CD4-positive, alpha-beta T cell treated with Interleukin-17A for 1 hour (primary cell): ENCODE measurements at places on chromosomes 2 and 18.
A peak's percentile ranks its signal among the peaks of the same experiment; 100 is the strongest.

- no peak for DNase-seq
Observed at GRCh38 chr2:164706522-164706921, 85.2 kb upstream of the GRB14 start.

DNA sequence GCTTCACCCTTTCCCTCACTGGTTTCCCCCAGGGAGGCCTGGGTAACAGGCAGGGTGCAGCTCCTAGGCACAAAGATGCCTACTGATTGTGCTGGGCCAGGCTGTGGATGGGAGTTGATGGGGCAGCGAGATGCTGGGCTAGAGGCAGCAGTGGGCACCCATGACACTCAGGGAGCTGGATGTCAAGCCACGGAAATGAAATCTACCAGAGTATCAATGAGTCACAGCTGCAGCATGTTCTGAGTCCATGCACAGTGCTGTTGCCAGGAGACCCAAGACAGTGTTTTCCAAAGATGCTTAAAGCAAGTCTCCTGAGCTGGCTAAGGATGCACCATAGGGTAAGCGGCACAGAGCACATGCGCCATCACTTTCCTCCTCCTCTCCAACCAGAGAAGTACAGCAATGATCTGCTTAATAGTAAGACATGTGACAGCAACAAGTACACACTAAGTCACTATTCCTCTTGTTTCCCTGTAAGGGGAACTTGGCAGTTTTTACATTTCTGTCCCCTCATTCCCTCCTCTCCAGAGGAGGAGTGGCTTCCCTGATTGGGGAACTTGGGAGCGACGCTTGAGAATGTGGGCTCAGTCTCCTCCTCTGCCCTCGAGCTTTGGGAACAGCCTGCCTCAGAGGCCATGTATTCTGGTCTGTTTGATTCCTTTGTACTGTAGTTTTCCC is 57.2 kb downstream of the CDC42EP3 start:
- no peak for DNase-seq

DNA sequence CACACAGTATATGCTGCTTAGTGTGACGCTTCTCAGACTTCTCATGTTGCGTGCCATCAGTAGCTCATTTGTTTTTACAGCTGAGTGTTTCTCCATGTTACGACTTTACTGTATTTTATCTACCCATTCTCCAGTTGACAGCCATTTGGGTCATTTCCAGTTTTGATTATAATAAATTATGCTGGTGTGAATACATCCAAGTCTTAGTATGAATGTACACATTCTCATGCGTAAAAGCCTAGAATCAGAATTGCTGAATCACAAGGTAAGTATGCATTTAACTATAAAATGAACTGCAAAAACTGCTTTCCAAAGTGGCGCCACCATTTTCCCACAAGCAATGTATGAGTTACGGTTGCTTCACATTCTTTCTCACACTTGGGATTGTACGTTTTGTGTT is 184.2 kb upstream of the SLC35G4 start:
- no peak for DNase-seq

DNA sequence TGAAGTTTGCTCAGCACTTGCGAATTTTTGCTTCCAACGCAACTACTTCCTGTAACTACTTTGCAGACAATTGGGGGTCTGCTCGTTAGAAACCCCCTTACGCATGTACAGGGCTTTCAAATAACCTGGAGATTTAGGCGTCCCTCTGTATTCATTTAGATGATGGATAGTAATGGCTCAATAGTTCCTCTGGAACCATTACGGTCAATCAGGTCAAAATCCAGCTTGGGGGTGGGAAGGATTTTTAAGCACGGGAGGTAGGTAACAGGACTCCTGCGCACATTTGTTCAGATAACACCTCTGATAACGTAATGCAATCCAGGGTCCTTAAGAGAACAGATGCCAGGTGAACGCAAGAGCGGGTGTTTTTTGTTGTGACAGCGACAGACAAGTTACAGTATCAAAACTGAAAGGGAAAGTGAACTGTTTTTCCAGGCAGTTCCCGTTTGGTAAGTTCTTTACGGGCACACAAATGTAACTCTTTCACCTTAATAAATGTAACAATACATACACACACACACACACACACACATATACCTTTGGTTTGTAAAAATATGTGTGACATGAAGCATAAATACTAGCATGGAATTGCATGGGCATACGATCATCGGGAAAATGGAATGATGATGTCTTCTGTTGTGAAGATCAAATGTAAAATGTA is 3.8 kb upstream of the OSR1 start:
- DNase-seq: peak; percentile 56

GRCh38 chr2:120568975-120569268 is 166.7 kb upstream of the GLI2 start:
- no peak for DNase-seq

GRCh38 chr2:237968048-237968862 is 1.4 kb downstream of the UBE2F start:
- DNase-seq: peak; percentile 73

GRCh38 chr18:65206551-65207260 is 544.1 kb upstream of the CDH7 start:
- DNase-seq: no peak

DNA sequence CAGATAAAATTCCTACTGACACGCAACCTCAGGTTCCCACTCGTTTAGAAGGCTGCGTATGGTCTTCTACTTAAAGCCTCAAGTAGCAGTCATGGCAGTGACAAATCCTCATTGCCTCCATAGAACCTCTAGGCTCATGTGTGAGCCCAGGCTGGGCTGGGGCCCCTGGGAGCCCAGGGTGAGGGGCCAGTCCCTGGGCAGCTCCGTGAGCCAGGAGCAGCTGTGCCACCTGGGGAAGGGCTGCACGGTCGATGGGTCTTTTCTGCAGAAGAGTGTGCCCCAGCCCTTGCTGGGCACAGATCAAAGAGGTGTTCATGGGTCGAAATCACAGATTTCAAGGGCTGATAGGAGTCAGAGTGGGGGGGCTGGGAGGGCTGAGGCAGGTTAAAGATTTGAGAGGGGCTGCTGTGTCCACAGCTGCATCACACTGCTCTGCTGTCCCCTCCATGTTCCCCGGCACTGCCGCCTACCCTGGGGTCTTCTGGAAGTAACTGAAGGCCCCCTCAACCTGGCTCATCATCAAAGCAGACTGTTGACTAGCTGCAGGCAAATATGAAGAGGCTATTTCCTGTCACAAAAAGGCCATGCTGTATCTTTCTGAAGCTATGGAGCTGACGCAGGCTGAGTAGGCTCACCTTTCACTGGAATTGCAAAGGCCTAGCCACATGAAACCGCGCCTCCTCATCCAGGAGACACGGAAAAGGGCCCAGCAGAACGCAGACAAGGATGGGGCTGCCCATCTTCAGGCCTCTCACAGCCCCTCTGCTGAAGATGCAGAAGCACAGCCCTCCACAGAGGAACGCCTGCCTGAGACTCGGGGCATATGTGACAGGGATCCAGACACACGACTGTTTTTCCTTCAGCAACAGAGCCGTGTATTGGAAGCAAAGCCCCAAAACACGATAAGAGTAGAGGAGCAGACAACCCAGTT is 35.7 kb upstream of the ALPP start:
- no peak for DNase-seq

DNA sequence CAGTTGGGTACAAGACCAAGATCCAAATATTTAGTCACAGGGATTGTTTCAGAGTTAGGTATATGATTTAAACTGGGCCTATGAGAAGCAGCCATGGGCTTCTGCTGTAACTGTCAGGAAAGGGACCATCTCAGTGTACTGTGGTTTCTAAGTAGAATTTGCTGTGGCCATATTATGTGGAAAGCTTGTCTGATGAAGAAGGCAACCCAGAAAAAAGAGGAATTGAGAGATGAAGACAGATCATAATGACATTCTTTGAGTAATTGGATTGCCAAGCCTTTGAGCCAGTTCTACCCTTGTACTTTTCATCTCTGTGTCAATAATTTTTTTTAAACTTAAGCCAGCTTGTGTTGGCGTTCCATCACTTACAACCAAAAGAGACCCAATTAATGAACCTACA is 259.6 kb downstream of the NUP35 start:
- no peak for DNase-seq

DNA sequence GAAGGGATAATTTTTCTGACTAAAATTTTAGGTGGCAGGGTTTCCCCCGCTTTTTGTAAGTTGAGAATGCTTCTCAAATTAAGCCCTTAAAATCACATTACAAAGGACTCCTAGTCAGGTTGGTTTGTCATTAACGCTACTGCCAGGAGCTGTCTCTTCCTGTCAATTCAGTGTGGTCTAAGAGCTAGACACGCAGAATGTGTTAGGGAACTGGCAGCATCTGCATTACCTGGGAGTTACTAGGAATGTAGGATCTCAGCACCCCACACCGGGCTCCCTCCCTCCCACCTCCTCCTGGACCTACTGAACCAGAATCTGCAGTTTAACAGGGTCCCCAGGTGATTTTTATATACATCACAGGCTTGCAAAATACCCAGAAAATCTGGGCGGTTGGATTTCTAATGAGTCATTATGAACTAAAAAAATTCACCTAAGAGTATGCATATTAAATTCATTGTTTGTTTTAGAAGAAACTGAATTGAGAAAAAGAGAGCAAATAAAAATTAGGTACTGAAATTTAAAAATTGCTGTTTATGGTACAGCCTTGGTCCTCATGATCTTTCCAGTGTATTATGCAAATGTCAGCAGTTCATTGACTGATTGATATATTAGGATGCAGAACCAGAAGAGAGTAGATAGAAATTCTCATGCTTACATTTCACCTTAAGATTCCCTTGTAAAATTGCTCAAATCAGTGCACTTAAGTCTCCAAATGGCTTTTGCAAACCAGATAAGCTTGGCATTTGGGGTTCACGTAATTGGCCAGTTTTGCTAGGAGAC is 130.9 kb upstream of the ITGA6 start:
- DNase-seq: no peak

DNA sequence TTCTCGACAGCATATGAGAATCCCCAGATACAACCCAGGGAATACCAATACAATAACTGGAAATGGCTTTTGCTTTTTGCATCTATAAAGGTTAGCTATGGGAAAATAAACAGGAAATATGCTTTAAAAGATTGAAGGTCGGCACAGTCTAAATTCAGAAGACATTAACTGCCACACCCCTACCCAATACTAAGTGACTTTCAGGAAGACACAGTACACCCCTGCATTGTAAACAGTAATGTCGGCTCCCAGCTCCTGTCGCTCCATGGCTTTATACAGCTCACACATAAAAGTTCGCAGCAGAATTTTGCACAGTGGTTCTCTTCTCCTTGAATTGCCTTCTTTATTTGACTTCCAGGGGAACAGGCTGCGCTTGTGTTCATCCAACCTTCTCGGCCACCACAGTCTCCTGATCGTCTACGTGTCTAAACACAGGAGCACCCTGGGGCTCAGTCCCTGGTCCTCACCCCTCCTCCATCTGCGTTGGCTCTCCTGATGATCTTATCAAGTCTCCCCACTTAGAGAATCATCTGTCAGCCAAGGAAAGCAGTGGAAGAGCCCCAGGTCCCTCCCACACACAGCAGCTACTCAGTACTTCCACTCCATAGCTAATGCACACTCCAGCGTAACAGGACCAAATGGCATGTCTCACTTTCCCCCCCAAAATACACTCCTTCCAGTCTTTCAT is 22.7 kb downstream of the CYB5A start:
- no peak for DNase-seq

GRCh38 chr2:219626540-219626939 is 890 bp upstream of the SLC4A3 start:
- DNase-seq: no peak

- no peak for DNase-seq
Observed at GRCh38 chr2:74033375-74033774, 48.7 kb downstream of the TET3 start.

GRCh38 chr18:361100-361732 is 93.4 kb upstream of the THOC1 start:
- DNase-seq: no peak

- no peak for DNase-seq
Observed at GRCh38 chr18:21733011-21733410, 7.6 kb upstream of the MIB1 start.

DNA sequence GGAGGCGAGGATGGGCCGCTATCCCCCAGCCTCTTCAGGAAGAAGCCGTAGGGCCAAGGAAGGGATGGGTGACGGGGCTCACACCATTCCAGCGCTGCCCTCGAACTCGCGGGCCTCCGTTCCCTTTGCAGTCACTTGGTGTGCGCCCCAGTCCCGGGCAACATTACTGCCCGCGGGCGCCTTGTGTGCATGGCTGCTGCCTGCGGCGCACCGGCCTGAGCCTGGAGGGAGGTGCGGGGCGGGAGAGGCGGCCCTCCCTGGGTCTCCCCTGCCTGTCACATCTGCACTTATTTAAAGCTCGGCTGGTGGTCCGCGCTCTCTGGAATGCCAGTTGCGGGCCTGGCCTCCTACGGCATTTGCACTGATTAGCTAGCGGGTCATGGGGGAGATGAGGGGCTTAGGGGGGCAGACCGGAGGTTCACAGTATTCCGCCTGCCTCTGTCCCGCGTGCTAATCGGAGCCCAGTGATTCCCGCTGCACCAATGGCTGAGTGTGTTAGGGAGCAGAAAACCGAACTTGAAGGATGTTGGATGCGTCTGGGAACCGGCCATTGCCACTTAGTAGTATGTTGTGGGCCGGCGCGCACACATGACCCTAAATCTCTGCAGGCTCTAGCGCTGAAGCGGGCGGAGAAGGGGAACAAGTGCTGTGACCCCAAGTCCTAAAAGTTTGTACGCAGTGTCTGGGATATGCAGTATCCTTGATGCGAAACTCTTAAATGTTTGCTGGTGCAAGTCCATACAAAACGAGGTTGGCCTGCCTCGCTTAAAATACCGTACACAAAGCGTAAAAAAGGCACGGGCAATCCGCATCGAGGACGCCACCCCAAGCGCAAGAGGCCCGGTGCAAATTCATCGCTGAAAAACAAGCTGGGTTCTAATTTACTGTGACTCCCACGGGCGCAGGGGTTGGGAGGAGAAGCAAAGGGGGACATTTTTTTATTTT is 161.2 kb upstream of the SIX2 start:
- DNase-seq: no peak

- no peak for DNase-seq
Observed at GRCh38 chr2:218782528-218782844, 539 bp downstream of the CYP27A1 start.

- DNase-seq: no peak
Observed at GRCh38 chr2:196876364-196876763, 50.1 kb downstream of the PGAP1 start.

DNA sequence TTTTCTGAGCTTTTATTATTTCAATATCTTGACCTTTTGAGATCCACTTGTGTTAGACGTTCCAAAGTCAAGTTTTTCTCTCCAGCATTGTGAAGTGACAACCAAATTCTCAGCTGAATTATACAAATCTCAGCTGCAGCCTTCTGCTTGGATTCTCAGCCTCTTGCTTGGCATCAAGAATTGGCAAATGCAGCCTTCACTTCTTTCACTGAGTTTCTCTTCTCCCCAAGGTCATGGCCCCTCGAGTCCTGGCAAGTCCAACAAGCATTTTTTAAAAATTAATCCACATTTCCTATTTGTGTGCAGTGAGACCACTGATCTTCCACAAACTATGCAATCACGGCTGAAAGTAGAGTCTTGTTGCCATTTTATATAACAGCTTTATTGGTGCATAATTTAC is 23.4 kb upstream of the SMIM21 start:
- no peak for DNase-seq
